ENCODE measurements at places on chromosomes 4 and X.

DNA sequence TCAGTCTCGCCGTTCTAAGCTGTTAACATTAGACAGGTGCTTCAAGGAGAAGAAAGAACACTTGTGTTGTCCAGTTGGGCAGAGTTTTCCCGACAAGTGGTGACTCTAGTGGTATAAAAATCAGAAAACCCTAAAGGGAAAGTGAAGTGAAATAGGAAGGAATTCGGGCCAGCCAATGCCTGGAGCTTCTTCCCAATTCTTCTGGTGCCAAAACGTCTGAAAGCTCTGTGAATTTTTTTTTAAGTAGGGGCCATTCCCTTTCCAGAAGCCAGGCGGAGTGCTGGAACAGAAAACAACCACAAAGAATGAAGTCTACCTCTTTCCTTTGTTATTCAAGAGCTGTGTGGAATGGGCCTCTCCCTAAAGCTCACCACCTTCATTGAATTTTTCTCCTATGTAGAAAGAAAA lies 43.1 kb upstream of the PPARGC1A start:
- no peak for DNase-seq

- DNase-seq = peak; percentile 3
Measured at GRCh38 chrX:69387567-69388487, 116.3 kb upstream of the NALF2 start.

GRCh38 chrX:17590892-17591740 lies 146.2 kb upstream of the SCML1 start:
- peak; percentile 11 for DNase-seq

- no peak for DNase-seq
Measured at GRCh38 chr4:2166253-2166652, 75.7 kb downstream of the HAUS3 start.

GRCh38 chrX:34300871-34301270 lies 168.8 kb upstream of the FAM47A start:
- DNase-seq = no peak

DNA sequence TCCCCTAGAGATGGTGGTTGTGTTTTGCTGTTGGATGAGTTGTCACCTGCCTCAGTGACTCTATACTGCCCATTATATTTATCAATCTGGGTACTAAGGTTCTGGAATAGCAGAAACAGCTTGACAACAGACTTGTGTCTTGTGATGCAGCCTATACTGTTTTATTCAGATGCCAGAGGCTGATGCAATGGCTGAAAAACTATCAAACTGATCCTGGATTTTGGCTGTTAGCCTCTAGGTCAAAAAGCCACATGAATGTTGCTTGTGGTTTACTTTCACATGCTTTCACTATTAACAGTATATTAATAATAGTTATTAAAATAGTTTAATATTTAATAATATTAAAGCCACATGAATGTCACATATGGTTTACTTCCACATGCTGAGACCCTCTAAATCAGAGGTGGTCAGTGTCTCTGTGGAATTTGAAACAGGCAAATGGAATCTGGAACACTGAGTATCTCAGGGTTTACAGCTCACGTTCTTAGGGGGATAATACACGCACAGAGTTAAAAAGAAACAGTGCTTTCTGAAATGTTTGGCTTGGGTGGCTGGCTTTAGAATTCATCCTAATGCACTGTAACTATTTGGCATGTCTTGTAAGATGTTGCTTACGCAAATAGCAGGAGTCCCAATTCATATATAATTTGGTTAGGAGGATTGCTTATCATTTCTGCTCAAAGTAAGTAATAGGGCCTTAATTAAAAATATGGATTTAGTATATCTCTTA lies 82.5 kb upstream of the LCORL start:
- DNase-seq = no peak

GRCh38 chr4:182231496-182231895 lies 11.7 kb upstream of the TENM3 start:
- DNase-seq = no peak

- no peak for DNase-seq
Measured at GRCh38 chr4:176794151-176794550, 1.4 kb upstream of the VEGFC start.

DNA sequence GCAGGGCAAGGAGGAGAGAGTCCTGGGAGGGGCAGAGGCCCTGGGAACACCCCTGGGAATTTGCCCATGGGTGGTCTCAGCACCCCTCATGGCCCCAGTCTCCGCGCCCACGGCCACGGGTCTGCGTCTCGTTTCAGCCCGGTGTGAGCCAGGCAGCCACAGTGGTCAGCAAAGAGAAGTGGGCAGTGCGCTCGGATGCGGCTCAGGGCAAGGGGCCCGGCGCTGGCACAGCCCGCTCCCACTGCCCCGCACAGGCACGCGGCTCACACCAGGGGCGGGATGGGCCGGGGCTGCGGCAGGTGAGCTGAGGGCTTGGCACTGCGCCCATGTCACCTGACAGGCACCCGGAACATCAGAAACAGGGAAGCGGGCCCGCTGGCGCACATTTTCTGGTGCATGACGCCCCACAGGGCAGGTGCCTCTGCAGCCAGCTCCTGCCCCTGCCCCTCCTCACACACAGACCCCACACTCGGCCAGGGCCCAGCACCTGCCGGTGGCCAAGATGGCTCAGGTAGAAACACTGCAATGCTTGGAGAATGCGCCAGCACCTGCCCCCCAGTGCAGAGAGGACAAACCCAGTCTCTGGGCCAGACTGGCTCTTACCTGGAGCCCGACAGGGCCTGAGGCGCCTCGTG lies 41.9 kb upstream of the MXD4 start:
- no peak for DNase-seq

Measured in CD4-positive, alpha-beta T cell treated with Interleukin-10 for 1 hour (primary cell).